H54 (cell line): ENCODE measurements at places on chromosomes 5 and 9.

DNA sequence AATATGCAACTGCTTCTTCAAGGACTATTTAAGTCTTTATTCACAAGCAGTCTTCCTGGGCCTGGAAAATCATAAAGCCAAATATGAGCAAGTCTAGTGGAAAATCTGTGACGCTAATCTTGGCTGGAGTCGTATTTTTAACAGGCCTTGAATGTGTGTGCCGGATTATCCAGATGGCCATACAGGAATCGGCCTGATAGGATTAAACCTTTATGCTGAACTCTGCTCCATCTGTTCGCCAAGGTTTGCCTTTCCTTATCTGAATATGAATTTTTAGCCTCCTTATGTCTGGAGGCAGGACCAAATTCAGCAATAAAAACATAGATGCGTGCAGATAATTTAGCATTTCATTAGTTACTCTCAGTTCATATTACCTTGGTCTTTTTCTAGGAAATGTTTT, 294.5 kb downstream of the EBF1 start:
- DNase-seq = no peak

DNA sequence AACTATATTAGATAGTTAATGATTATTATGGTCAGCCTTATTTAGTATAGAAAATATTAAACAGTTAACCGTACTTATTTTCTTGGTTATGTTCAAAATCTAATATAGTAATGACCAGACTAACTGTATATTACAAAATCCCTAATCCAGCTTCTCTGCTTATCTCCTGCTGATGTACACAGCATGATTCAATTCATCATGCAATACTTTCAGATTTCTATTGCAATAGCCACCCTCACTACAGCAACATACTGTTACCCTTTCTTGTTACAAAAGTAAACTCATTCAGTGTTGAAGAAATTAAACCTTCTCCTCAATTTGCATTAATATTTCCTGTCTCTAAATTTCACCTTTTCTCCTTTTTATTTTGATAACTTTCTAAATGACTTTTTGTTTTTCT, 1375.0 kb upstream of the NUDT12 start:
- no peak for DNase-seq

GRCh38 chr9:135214054-135214640, 126.7 kb downstream of the OLFM1 start:
- no peak for DNase-seq

DNA sequence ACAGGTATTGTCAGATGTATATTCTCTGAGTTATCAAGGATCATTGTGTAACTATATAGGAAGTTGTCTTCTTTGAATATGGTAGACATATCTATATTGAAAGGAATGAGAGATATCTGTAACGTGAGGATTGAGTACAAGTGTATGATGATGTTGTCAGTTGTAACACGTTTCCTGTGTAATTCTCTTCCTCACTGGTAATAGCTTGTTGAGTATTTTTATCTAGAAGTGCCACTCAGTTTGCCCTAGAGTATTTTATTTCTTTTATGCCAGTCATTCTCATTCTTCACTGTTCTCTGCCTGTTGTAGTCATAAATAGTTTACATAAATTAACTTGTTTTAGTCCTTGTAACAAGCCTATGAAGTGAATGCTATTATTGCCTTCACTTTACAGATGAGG, 172.1 kb downstream of the BAAT start:
- no peak for DNase-seq

- no peak for DNase-seq
These were observed 21.2 kb upstream of the CCL28 start for GRCh38 chr5:43433382-43433781.

DNA sequence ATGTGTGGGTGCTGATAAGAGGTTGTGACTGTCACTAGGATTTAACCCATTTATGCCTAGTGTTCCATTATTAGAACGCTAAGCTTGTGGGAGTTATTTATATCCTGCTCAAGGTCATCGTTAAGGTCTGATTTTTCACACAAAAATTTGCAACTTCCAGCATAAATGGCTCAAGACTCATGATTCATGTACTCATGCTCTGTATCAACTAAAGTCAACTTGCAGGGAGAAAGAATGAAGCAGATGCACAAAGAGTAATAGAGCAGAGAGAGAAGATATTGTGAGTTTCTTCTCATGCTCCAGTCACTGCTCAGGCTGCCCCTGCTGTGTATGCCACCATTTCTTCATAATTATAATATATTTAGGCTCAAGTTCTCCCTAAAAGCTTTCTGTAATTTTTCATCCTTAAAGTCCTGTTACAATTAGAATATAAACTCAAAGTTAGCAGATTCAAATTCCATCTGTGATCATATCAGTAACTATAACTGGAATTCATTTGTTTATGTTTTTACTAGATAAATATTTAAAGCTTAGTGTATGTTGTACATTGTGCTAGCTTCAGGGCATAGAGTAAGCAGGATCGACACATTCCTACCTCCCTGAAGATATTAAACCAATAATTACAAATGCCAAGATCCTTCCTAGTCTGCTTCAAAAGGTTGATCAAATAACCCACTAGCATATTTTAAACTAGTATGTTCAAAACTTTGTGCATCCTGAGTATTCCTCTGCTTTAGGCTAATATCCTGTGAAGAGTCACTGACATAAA, 136.7 kb downstream of the NUDT12 start:
- DNase-seq = no peak

- DNase-seq = no peak
These were observed 2.4 kb downstream of the KIF2A start for GRCh38 chr5:62308439-62308838.

GRCh38 chr9:130782886-130783530, 52.0 kb upstream of the ABL1 start:
- DNase-seq = no peak

DNA sequence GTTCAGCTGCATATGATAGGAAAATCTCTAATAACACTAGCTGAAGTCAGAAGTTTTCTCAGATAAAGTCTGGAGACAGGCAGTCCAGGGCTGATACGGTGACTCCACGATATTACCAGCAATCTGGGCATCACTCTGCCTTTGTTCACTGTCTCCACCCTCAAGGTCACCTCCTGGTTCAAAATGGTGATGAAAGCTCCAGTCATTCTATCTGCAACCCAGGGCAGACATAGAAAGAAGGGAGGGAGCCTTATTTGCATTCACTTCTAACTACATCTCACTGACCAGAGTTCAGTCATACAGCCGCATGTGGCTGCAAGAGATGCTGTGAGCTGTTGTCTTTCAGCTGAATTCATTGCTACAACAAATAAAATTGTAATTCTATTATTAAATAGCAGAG, 22.4 kb upstream of the GPR151 start:
- DNase-seq = no peak

GRCh38 chr9:16715404-16715803, 155.1 kb downstream of the BNC2 start:
- no peak for DNase-seq

DNA sequence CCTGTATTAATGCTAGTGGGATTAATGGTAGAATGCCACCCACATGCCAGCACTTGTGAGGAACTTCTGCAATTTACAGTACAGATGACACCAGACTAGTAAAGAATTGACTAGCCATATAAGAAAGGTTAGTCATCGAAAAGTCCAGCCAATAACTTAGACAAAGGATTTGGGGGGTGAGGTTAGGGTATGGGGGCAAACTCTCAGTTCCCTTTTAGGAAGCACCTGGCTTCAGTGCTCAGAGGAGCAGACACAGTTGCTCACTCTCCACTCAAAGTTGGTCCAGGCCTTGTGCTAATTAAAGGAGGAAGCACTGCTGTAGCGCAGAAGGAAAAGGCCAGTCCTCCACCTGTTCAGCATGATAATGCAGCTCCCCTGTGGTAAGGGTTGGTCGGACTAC, 25.2 kb downstream of the TGFBR1 start:
- no peak for DNase-seq

DNA sequence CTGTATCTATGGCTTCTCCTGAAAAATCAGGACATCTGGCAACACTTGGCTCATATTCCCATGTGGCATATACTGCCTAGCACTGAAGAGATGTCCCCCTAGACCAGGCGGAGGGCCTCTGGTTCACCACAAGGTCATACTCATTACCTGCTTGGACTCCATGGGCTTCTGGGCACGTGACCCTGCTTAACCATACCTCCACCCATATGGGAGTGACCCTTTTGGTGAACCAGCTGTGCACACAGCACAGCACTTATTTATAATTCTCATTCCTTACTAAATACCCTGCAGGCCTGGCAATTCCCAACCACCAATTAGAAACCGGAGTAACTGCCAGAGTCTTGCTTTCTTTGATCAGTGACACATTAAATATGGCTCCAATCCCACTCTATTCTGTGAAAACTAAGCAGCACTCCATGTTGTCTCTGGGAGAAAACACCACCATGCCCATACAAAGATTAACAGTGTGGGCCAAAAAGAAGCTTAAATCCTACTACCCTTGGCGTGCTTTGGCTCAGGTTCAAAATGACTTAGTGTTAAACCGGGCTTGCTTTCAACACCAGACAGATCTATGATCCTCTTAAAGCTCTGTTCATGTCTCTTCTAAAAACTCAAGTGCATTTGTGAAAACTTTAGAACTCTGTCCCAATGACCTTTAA, 57.7 kb downstream of the MTMR12 start:
- no peak for DNase-seq

GRCh38 chr5:113058269-113058668, 81.7 kb downstream of the DCP2 start:
- no peak for DNase-seq

DNA sequence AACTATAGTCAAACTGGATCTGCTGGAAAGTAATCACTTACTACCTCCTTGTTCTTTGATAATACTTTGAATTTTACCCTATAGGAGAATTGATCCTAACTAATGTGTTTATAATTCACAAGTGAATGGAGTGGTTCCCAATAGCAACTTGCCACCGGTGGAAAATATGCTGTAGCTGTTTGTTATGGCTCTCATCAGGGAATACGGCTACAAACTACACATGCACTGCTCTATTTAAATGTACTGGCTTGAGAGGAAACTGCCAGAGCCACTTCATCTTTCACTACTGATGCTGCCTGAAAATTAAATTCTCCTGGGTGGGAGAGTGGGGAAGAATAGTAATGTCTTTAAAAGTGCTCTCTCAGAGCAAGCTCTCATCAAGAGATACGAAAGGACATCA, 448.5 kb upstream of the GRAMD2B start:
- no peak for DNase-seq

DNA sequence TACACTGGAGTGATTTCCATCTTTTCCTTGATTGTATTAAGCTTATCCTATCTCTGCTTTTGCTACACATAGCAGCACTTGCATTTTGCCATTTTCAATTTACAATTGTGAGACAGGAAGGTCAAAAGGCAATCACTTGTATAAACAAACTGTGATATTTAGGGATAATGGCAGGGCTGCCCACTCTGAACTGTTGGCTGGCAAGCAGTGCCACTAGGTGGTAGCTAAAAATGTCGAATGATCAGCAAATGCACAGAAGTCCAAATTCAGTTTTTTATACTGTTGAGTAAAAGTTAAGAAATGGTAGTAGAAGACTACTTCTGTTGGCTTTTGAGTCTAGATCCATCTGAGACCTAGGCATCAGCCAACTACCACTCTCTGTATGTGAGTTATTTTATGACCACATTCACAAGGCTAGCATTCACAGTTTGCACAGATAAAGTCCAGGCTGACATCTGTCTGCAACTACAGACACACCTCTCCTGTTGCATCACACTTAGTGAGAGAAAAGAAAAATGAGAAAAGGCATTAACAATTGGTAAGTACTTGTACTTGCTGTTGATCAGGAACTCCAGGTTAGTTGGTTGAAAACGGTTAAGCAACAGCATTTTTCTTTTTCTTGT, 108.8 kb upstream of the ASTN2 start:
- DNase-seq = no peak

GRCh38 chr9:110308633-110309038, 29.0 kb downstream of the TXNDC8 start:
- no peak for DNase-seq

- DNase-seq = no peak
These were observed 1095.7 kb upstream of the DMAC1 start for GRCh38 chr9:8895106-8895860.
